ENCODE measurements at places on chromosomes 11 and 22. TPM values are rescaled to one million over a fixed set of nuclear protein-coding genes. Genes with fewer than 3 reads are reported as not detected.

Gene C22orf42
- total RNA-seq, result not detected

- H3K36me3 ChIP-seq, result peaks cover 3% of the 10 kb centered on the region
- no peaks in the 10 kb centered on the region for H3K27me3 ChIP-seq
- no peak overlapping the region for H3K4me3 ChIP-seq
- H3K27ac ChIP-seq, result no peak overlapping the region
- DNase-seq, result no peak
- peaks cover 33% of the 10 kb centered on the region for H3K4me1 ChIP-seq
These were observed 327.5 kb downstream of the TBC1D22A start for GRCh38 chr22:47089796-47090460.

Gene OR51B5
- not detected for total RNA-seq

GRCh38 chr11:98243897-98244296 is 776.9 kb upstream of the CNTN5 start:
- H3K27me3 ChIP-seq, result no peaks in the 10 kb centered on the region
- H3K36me3 ChIP-seq, result no peaks in the 10 kb centered on the region
- no peak for DNase-seq
- no peaks in the 10 kb centered on the region for H3K4me1 ChIP-seq
- H3K4me3 ChIP-seq, result no peak overlapping the region

GRCh38 chr11:1839204-1839923 is 583 bp downstream of the TNNI2 start:
- no peaks in the 10 kb centered on the region for H3K36me3 ChIP-seq
- H3K4me3 ChIP-seq, result no peak overlapping the region
- no peak for DNase-seq
- no peak overlapping the region for H3K27ac ChIP-seq

All from activated naive CD4-positive, alpha-beta T cell treated with anti-CD3 and anti-CD28 coated beads for 36 hours (primary cell).